ENCODE measurements at places on chromosomes 12 and 14.

- no peak for DNase-seq
Measured at GRCh38 chr14:70177081-70177800, 11.5 kb downstream of the SLC8A3 start.

DNA sequence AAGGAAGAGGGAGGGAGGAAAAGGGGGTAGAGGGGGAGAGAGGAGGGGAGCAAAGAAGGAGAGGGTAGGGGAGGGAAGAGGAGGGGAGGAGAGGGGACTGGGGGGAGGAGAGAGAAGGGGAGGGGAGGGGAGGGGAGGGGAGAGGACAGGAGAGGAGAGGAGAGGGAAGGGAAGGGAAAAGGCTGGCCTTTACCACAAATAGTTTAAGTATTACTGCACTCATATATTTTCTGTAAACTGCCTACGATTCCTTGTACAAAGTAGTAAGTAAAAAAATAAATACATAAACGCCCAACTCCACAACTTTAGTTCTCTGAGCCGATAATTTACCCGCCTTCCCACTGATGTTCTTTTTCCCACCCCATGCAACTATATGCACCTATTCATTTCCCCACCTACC lies 23.7 kb upstream of the RERG start:
- DNase-seq = no peak

- DNase-seq = no peak
Measured at GRCh38 chr14:85214471-85214870, 315.5 kb upstream of the FLRT2 start.

DNA sequence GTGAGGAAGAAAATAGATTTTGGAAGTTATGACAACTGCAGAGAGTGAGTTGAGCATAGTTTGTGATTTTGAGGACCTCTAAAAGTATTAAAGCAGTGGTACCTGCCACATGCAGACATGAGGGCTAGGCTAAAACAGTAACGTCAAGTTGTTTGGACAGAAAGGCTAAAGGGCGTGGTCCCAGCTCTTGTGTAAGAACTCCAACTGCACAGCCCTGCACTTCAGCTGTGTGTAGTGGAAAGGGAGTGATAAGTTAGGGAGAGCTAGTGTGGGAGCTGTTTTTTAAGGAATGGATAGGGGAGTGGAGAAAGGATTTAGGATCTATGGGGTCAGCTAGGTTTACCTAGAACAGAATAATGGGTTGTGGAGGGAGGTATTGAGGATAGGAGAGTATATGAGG lies 39.5 kb downstream of the TESPA1 start:
- DNase-seq = no peak

GRCh38 chr12:102484428-102484958 lies 4.1 kb upstream of the IGF1 start:
- peak; percentile 33 for DNase-seq

DNA sequence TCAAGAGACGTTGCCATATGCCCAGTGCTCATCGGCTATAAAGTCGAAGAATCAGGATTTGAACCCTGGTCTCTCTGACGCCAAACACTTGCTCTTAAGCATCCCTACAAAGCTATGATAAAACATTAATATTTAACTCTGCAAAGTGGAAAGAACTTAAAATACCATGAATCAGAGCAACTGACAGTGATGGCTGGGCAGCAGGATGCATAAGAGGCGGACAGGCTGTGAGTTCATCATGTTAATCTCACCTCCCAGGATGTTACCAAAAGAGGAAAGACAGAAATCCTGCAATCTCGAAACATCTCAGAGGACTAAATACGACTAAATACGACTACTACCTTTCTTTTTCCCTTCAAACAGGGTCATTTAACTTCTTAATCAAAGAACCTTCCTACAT lies 5.8 kb downstream of the DICER1 start:
- no peak for DNase-seq

DNA sequence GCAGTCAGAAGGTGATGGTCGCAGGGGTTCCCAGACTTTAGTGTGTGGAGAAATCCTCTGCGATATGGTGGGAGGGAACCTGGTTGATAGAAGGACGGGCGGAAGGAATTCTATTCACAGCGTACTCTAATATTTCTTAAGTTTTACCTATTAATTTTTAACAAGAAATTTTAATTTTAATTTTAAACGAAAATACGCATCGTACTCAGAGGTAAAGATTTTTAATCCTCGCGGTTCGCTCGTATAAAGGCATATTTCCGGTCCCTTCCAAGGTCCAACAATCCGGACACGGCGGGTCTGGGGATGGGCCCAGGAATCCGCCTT lies 338 bp upstream of the SLC48A1 start:
- DNase-seq = no peak

DNA sequence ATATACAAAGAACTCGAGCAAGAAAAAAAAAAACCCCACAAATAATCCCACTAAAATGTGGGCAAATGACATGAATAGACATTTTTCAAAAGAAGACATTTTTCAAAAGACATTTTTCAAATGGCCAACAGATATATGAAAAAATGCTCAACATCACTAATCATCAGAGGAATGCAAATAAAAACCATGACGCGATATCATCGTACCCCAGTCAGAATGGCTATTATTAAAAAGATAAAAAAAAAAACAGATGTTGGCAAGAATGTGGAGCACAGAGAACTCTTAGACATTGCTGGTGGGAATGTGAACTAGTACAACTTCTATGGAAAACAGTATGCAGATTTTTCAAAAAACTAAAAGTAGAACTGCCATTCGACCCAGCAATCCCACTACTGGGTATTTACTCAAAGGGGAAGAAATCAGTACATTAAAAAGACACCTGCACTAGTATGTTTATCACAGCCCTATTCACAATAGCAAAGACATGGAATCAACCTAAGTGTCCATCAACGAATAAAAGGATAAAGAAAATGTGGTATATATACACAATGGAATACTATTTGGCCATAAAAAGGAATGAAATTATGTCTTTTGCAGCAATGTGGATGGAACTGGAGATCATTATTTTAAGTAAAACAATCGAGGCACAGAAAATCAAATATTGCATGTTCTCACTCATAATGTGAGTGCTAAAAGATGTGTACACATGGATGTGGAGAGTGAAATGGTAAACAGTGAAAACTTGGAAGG lies 16.3 kb downstream of the ZBTB39 start:
- DNase-seq = no peak

DNA sequence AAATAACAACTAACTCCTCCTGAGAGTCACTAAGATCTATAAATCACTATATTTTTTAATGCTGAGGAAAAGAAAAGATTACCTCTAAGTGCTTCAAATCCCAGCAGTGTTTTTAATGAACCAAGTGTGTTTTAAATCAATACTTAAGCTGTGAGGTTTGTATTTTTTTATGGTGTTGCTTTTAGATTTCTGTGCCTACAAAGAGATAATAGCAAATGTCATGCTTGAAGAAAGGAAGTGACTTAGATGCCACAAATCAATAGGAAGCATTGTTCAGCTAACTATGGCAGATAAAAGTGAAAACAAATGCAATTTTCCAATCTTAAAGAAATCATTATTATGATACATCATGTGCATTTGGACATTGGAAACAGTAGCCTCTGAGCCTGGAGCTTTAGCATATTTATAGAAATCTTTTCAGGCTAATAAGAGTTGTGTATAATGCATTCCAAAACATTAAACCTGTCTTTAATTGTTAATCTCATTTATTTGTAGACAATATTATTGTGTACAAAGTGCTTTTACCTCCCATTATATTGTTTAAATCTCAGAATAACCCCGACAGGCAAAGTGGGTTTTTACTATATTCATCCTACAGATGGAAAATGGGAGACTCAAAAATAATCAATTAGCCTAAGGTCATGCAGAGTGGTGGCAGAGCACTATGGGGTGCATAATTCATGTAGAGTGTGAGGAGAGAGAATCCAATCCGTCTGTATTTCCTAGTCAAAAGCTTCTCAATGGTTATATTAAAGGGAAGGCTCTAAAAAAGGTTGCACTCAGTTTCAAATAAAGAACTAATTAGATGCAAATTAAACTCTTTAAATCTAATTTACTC lies 486.2 kb downstream of the NAV3 start:
- DNase-seq = no peak

Measured in NT2/D1 (cell line).